ENCODE measurements at places on chromosomes 5 and 9.
A peak's percentile ranks its signal among the peaks of the same experiment; 100 is the strongest.

DNA sequence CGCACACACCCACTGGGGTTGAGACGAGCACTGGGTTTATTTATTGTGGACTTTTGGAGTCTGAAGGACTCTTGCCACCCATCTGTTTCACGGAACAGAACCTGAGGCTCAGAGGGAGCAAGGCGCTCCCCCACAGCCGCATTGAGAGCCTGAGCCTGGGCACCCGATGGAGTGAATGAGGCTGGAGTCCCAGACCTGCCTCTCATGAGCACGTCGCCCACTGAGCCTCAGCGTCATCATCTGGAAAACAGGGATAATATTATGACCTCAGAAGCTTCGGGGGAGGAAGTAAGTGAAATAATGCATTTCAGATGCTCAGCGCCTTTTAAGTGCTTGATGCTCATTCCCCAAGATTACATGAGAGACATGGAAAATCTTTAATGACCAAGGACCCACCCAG is 5.5 kb downstream of the NEK6 start:
- no peak for DNase-seq

- DNase-seq, result no peak
These were observed 83.0 kb downstream of the SMC2 start for GRCh38 chr9:104177003-104177611.

- peak; percentile 38 for DNase-seq
These were observed 798 bp downstream of the REEP5 start for GRCh38 chr5:112921026-112921832.

- DNase-seq, result no peak
These were observed 305.1 kb upstream of the RGMB start for GRCh38 chr5:98468188-98468869.

GRCh38 chr9:68470634-68471033 is 70.0 kb downstream of the TMEM252 start:
- DNase-seq, result no peak

DNA sequence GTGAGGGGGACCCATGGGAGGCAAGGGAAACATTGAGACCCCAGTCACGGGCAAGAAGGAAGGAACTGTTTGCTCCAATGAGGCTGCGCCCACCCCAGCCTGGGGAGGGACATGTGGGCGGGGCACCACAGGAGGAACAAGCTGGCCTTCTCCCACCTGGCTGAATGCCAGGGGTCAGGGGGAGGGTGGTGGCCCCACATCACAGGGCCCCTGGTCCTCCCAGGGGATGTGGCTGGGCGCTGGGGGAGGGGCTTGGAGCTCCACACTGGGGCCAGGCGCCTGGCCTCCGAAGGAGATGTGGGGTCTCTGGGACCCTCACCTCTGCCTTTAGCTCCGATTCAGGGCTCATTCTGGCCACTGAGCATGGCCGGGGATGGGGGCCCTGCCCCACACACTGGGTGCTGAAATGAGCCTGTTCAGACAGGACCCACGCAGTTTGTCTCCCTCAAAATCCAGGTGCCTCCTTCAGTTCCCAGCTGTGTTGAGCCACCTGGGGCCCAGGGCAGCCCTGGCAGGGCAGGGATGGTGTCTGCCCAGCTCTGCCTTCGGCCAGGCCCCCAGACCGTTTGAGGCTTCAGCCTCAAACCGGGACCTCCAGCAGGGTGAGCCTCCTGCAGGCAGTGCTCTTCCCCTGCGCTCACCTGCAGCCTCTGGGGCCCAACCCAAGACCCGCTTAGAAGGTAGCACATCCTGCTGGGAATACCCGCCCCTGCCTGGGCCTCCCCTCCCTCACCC is 33.2 kb upstream of the NOTCH1 start:
- no peak for DNase-seq

GRCh38 chr9:21854594-21854993 is 52.2 kb downstream of the MTAP start:
- DNase-seq, result no peak

DNA sequence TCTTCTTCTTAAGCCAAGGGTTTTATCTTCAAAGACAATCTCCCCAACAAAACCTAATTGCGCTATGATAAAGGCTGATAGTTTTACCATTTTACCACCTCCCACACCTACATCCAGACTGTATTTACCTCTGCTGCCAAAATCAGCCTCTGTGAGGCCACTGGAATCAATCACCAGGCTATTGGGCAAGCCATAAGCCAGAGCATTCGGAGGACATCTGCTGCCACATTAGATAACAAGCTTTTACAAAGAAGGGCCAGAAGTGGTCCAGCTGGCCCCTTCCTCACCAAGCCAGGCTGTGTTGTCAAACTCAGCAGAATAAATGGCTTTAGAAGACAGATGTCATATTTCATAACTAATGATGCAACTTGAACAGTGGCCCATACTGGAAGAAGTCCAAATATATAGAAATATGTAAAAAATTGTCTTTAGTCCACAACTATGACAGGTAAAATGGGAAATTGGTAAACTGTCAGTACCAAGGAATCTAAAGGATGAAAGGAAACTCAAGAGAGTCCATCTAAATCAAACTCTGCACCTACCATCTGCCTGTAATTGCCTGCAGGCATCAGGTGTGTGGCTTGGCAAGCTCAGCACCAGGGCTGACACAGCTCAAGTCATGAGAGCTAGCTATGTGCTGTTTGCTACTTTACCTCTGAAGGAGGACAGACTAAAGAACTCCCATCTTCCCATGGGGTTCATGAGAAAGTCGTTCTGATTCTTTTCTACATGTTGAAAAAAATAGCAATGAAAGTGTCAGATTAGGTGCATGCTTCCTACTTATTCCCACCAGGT is 16.1 kb downstream of the SLC45A2 start:
- DNase-seq, result no peak

DNA sequence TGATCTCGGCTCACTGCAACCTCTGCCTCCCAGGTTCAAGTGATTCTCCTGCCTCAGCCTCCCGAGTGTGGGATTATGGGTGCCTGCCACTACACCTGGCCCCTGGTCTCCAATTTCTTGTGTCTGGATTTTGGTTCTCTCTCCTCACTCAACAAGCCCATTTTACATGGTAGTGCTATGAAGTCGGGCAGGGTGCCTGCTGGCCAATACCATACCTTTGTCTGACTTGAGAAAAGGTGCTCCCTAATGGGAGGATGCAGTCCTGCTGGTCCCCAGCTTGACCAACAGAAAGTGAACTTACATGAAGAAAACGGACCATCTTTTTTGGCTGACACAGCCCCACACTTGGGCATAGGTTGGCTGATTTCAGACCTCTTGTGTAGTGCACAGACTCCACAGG is 21.6 kb upstream of the PTGS1 start:
- no peak for DNase-seq

- no peak for DNase-seq
These were observed 43.7 kb downstream of the LURAP1L start for GRCh38 chr9:12818431-12819000.

DNA sequence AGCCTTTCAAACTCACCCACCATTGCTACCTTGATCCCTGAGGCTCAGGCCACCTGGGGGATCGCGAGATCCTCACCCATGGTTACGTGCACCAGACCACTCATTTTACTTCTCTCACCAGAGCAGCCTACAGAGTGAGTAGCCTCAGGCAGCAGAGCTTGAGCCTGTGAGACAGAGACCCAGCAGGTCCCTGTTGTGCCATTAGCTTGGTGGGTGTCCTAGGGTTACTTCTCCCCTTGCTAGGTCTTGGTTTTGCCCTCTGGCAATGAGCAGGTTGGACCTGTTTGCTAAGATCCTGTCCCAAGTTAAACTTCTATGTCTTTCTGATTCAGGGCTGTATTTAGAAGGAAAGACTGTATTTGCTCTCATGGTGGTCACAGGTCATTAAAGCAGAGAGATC is 21.8 kb downstream of the WHRN start:
- no peak for DNase-seq

GRCh38 chr9:76634356-76635054 is 129.7 kb upstream of the PCA3 start:
- DNase-seq, result no peak

- no peak for DNase-seq
These were observed 16.1 kb downstream of the B4GALT1 start for GRCh38 chr9:33151007-33151557.

DNA sequence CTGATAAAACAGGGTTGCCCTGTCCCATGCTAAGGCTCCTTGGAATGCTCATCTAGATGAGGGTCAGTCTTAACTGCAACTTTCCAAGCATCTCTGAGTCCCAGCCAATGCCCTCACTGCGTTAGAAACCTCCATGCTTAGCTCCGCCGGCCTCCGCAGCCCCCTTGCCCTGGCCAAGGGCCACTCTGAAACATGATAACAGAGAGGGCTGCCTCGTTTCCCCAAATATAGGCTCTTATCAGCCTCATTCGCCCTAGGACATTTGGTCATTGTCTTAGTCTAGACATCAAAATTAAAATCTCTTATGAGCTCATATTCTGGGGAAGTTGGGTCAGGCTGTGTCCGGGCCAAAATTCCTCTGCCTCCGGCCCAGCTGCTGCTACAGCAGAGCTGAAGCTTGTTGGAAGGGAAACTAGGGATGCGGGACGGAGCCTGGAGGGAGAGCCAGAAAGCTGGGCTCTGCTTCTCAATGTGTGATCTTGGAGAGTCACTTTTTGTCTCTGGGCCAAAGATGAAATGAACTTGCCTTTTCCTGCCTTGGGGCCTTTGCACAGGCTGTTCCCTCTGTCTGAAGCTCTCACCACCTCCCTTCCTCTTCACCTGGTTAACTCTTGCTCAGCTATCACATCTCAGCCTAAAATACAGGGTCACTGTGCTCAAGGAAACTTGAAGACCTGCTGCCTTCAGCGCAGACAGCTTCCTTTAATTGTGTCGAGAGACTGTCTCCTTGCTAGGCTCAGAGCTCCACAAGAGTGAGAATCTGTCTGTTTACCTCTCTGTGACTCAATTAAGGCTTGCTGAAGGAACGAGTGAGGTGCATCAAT is 191.3 kb downstream of the RGS3 start:
- no peak for DNase-seq

DNA sequence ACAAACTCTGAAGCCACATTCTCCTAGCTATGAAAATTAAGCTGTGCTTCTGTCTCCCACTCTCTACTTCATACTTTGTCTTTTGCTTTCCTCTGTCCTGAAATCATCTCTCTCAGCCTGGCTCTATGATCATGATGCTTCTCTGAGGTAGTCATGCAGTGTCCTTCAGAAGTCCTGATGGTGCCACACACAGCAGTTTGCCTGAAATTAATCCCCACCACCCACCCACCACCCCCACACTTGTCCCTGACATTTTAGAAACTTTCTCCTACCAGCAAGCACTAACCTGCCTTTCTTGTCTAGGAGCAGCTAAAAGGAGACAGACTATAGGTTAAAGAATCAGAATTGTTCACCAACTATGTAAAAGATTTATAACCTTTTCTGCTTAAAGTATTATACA is 282.2 kb upstream of the FAM174A start:
- DNase-seq, result no peak

DNA sequence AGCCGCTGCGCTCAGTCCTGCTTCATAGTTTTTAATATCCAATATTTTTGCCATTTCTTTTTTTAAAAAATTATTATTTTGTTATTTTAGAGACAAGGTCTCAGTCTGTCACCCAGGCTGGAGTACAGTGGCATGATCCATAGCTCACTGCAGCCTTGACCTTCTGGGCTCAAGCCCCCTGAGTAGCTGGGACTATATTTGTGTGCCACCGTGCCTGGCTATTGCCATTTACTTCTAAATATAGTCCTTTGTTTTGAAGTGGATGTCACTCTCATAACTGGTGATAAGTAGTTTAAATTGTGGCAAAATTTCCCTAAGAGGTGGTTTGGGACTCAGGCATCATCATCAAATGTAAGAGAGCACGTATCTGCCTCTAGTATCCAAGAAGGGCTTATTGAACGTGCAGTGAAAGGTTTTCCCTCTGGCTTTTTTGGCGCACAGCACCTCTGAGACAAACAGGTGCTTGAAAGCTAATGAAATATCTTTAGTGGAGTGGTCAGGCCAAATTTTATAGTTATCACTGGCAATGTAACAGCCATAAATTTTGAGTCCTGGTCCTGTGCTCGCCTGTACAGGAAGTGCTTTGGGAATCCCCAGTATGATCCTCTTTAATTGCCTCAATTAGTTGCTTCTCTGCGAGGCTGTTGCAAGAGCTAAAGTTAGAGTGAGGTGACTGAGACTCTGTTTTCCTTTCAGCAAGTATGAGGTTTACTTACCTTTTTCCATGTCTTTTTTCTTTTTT is 14.8 kb downstream of the STXBP1 start:
- no peak for DNase-seq

- DNase-seq, result no peak
These were observed 5.2 kb downstream of the FCHSD1 start for GRCh38 chr5:141646026-141646425.

DNA sequence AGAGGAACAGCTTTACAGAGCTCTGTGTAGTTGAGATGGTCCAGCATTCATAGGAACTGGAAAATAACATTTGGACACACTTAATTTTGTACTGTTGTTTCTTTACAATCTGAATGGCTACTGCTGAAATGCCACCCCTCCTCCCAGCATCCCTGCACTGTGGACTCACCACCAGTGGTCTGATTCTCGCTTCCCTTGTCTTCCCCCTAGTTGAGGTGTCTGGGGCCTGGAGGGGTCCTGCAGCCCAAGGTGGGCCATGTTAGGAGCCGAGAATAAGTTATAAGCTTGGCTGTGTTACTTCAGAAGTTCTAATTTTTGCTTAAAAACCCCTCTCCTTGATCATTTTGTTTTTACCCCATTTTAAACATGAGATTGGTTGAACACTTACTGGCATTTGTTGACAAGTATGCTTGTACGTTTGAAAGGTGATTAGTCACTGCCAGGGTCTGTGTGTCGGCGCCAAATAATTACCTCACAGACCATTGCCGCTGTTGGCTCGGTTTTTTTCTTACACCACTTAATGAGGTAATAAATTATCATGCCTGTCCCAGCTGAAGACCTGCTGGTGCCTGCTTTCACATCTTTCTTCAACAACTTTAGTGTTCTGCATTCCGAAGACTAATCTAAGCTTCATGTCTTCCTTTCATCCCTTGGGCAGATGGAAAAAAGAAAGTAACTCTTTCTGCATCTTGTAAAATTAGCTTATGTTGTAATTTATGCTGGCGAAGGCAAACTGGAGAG is 65.8 kb downstream of the MCCC2 start:
- DNase-seq, result no peak

DNA sequence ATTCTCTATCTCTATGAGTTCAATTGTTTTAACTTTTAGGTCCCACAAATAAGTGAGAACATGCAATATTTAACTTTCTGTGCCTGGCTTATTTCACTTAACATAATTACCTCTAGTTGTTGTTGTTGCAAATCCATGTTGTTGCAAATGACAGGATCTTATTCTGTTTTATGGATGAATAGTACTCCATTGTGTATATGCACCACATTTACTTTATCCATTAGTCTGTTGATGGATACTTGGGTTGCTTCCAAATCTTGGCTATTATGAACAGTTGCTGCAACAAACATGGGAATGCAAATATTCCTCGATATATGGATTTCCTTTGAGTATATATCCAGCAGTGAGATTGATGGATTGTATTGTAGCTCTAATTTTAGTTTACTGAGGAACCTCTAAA is 36.3 kb downstream of the MEGF9 start:
- no peak for DNase-seq

Data from stimulated activated CD4-positive, alpha-beta T cell treated with anti-CD3 and anti-CD28 coated beads, Interleukin-1b, Interleukin-23, amount 100 ng/mL, for 1 hour (primary cell).